ENCODE measurements at places on chromosomes 5 and 9. TPM values are rescaled to one million over a fixed set of nuclear protein-coding genes. Genes with fewer than 3 reads are reported as not detected.
A peak's percentile ranks its signal among the peaks of the same experiment; 100 is the strongest.

IFNA21 gene
- total RNA-seq = not detected

DNA sequence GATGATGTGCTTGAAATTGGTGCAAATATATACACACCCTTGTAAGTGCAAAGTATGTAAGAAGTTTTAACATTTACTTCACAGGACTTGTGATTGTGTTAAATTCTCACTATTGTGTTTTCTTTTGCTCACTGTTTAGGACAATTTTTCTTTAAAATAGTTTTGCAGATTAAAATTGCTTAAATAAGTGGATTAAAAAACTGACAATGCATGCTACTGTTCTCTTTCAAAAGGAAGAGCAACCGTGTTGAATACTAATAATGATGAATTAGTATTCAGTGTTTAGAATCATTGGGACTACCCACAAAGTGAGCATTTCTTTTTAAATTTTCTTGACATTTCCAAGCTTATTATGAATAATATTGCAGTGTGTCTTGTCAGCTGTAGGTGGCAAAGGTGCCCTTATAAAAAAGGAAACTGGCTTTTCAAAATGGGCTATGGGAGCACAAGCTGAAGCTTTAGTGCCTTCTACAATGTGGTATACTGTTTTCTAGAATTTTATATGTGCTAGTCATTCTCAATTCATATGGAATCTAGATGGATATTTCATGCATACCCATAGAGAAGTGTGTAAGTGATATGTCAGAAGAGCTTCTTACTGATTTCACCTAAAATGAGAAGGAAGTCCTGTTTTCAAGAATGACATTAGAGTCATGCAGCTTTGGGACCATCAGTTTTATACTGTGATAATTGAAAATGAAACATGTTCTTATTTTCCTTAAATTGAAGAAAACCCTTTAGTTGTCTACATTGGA lies 35.4 kb downstream of the SREK1 start:
- no peak for DNase-seq

- DNase-seq = no peak
Observed at GRCh38 chr5:79305706-79306105, 69.8 kb downstream of the JMY start.

GRCh38 chr9:70554881-70555280 lies 140.4 kb upstream of the KLF9 start:
- no peak for DNase-seq

DNA sequence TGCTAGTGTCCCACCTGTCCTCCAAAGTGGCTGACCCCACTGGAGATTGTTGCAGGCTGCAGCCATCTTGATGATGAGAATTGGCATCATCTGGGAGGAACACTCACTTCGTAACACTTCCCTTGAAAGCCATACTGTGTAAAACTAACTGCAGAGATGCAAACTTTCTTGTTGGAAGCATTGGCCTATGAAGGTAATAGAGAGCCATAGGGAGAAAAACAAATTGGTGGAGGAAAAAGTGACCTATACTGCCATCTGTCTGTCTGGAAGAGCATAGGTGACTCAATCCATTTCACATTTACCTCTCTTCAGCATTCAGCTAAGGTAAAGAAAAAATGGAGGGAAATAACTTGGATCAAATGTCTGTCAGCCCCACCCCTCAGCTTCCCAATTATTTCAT lies 473.4 kb downstream of the NTRK2 start:
- peak; percentile 23 for DNase-seq

DNA sequence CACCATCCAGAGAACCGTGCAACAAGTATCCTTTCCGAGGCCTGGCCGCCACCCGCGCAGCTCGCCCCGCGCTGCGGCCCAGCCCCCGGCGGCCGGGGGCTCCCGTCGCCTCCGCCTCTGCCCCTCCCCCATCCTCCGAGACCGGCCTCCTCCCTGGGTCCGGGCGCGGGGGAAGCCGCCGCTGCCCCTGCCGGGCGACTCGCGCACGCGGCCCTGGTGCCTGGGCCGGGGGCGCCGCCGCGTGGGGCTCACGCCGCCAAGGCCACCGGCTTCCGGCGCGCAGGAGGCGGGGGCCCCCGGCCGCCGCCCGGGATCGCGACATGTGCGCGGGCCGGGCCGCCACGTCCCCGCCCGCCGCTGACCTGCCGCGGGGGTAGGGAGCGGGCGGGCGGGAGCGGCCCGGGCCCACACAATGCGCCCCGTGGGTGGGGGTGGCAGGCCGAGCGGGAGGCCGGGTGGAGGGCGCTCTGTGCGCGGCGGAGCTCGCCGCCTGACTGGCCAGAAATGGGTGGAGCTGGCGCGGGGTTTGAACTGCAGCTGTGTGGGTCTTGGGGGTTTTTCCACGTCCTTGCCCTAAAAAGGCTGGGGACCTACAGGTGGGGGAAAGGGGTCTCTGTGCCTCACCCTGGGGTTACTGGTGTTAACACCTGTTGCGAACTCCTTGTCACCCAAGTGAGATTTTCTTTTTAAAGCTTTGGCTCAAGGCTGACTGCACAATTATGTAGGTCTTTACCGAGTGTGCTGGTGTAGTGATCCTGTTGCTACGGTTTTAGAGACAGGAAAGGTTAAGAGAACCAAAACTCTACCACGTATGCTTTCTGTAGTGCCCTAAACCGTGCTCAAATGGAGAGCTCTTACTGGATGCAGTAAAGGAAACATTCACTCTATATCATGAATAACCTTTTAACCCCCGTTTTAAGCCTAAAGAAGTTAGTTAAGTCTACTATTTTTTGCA lies 32.3 kb downstream of the TNPO1 start:
- DNase-seq = peak; percentile 73

DNA sequence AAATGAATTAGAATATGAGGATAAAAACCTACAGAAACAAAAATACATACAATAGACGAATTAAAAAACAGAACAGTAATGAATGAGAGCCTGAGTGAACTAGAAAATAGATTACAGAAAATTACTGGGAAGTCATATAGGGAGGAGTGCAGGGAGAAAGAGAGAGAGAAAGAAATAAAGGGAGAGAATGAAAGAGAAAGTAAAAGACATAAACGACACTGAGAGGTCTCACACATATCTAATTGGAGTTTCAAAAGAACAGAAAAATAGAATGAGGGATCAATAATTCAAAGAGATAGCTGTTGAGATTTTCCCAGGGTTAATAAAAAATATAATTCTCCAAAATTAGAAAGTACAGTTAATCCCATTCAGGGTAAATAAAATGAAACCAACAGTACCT lies 156.4 kb upstream of the FTMT start:
- no peak for DNase-seq

DNA sequence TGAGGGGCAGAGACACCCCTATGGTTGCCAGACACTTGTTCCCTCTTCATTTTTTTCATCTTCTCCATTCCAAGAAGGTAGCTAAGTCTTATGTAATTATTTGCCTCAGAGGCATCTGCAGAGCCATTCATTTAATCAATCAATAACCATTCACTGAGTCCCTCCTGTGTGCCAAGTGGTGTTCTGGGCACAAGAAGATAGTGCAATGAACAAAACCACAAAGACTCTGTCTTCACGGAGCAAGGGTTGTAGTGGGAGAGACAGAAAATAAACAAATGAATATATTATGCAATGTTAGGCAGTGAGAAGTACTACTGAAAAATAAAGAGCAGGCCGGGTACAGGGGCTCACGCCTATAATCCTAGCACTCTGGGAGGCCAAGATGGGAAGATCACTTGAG lies 41.4 kb upstream of the CTNNA1 start:
- no peak for DNase-seq

SAP30L gene
- 26.0 TPM for total RNA-seq

- DNase-seq = no peak
Observed at GRCh38 chr5:73215531-73215890, 42.5 kb downstream of the TMEM174 start.

GRCh38 chr5:164224772-164225171 lies 719.4 kb downstream of the MAT2B start:
- no peak for DNase-seq

DNA sequence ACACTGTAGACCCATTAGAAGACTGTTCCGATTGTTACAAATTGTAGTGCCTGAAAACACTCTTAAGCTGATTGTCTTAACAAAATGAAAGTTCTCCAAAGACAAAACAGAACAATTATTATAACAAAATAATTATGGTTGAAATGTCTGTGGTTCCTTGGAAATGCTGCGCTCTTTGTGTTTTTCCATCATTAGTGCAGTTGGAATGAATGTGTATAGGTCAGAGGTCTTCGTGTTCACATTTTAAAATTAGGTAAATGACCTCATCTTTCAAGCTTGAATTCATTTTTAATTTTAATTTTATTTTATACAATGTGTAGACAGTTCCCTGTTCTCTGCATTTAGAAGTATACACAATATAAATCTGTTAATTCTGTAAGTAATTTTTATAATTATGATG lies 56.7 kb upstream of the NXNL2 start:
- no peak for DNase-seq

DNA sequence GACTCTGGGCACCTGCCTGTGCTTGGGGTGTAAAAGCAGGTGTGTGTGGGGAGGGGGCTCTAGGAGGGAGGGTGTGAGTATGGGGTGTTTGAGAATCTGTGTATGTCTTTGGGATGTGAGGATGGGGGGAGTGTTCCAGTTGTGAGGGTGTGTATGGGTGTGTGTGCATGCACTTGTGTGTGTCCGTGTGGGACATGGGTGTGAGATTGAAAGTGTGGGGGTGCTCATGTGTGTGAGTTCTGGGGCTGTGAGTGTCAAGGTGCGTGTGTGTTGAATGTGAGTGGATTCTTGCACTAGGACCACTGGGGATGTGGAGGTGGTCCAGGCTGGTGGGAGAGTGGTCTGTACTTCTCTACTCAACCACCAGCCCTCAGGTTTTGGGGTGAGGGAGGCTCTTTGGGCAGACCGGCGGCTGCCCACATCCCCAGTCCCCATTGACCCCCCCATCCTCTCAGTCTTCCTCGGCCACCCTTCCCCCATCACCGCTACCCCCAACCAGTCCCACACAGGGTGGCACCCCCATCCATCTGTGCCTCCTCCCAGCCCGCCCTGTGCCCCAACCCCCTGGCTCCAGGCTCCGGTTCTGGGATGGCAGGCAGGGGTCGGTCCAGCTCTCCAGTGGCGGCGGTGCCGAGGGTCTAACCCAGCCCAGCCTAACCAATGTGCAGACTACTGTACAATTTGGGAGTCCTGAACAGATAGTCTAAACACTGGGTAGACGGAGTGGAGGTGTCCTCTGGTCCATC lies 31.5 kb downstream of the GOLGA2 start:
- DNase-seq = peak; percentile 48

DNA sequence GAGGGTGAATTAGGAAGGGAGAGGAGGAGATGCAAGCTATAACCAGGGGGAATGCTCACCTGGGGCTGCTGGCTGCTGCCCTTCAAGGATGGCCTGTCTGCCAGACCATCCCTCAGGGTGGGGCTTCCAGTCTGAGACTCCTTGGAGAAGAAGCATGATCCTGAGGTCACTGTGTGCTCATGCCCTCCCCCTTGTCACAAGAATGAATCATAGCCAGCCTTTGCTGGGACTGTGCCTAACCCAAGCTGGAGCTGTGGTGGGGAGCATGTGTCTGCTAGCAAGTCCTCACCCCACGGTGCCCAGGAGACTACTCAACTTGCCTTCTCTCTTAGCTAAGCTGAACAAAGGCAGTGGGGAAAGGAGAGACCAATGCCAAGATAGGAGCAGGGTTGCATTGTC lies 463.6 kb downstream of the SPOCK1 start:
- peak; percentile 46 for DNase-seq

DNA sequence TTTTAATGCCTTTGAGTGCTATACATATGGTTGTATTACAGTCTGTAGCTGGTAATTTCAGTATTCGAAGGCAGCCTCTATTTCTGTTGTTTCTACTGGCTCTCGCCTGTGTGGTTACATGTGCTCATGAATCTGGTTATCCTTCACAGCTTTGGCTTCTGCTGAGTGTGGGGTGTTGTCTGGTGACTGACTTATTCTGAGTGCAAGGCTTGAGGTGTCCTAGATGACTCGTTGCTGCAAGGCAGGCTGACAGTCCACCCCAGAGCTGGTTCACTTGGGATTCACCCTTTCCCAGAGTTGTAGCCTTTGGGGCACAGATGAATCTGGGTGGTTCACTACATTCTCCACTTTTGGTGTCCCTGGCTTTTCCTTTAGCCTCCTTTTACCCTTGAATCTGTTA lies 41.4 kb downstream of the PDE8B start:
- peak; percentile 36 for DNase-seq

ANXA1 gene
- 1,002 TPM for total RNA-seq

GRCh38 chr5:115977096-115977495 lies 14.8 kb downstream of the LVRN start:
- DNase-seq = no peak

- no peak for DNase-seq
Observed at GRCh38 chr9:131954299-131954698, 125.4 kb downstream of the MED27 start.

DNA sequence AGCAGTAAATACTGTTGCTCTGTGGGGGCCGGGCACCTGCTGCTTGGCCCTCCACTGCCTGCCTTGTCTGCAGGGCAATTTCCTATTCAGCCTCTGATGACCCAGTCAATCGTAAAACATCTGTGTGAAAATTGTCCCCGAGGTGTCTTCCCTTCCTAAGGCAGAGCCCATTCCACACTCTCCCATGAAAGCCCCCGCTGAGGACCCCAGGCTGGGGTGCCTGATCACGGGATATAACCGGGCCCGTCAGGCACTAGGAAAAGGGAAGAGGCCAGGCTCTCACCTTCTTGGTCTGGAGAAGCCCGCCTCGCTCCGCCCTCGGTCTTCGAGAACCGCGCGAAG lies 27.2 kb upstream of the SCGB3A1 start:
- no peak for DNase-seq

- DNase-seq = no peak
Observed at GRCh38 chr9:133879615-133880014, 112.5 kb downstream of the VAV2 start.

DPYSL3 gene
- total RNA-seq = 42.8 TPM

GRCh38 chr5:156594406-156594805 lies 255.7 kb upstream of the PPP1R2B start:
- DNase-seq = no peak

GRCh38 chr9:70042461-70043215 lies 1.0 kb upstream of the MAMDC2 start:
- DNase-seq = no peak

ACTBL2 gene
- total RNA-seq = 0.11 TPM

DNA sequence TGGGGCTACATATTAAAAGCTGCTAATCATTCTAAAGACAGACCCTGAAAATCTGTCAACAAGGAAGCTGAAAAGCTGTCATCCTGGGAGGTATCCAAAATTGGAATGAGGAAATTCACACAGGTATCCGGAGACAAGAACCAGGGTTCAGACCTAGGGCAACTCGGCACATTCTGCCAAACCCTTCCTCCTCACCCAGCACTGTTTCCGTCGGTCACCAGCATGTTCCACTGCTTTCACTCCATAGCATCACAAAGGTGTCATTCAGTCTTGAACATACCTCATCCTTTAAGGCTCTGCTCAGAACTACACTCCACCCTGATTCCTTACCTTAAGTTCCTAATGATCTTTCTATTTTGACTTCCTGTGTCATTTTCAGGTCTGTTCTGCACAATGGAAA lies 153.1 kb upstream of the RASA1 start:
- no peak for DNase-seq

GRCh38 chr5:177592010-177592834 lies at the start of gene TMED9:
TSS of gene TMED9 (plus strand) at chr5:177592203. CDS start at chr5:177592215, 12 bp downstream.
- peak; percentile 93 for DNase-seq

TLR4 gene
- total RNA-seq = 13.8 TPM

CAVIN4 gene
- 1.9 TPM for total RNA-seq
